ENCODE measurements at places on chromosomes 12 and 14.
A peak's percentile ranks its signal among the peaks of the same experiment; 100 is the strongest.

GRCh38 chr12:10194160-10194670 is 15.4 kb downstream of the TMEM52B start:
- no peak for DNase-seq

- DNase-seq, result no peak
Observed at GRCh38 chr12:71400481-71400880, 39.1 kb upstream of the LGR5 start.

DNA sequence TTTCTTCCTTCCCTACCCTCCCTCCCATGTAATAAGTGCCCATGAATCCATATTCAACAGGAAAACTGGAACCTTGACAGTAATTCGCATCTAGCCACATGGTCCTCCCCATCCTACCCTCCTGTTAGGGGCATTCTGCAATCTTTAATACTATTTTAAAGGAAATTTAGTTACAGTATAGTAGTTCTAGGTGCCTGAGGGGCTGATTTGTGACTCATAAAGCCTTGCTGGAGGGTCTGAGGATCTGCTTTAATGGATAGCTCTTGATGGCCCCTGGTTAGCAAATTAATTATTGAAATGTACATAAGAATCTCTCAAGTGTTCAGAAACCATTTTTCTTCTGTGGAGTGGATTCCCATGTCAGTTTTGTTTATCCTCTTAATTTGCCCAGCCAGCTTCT is 54.1 kb downstream of the ESRRB start:
- DNase-seq, result no peak

DNA sequence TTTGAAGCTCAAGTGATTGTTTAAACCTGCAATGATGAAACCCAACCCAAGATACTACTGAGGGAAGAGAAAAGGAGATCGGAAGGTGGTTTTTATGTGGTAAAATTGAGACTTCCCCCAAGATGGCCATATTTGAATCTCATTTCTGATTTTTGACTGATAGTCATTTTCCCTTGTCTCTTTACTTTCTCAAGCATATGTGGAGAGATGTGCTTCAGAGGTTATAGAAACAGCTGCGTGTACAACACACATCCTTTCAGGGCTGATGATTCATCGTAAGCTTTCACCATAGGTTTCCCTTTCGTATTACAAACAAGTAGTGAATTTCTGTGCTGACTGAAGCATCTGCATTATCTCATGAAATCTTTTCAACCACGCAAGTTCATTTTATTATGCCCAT is 276.2 kb downstream of the EMP1 start:
- DNase-seq, result no peak

DNA sequence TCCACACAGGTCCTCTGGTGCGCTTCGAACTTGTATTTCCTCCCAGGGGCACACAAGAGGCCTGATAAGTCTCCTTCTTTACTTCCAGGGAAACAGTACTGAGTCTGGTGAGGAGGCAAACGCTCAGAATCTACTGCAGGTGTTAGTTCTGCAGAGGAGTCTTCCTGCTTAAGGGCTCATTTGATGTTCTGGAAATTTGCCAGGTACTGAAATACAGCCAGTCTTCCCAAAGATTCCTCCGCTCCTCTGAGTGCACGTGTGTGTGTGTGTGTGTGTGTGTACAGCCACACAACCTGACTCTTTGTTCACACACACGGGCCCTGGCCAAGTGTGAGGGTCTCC is 92.0 kb downstream of the FBXL14 start:
- peak; percentile 10 for DNase-seq

- no peak for DNase-seq
Observed at GRCh38 chr12:59972905-59973304, 377.1 kb downstream of the SLC16A7 start.

DNA sequence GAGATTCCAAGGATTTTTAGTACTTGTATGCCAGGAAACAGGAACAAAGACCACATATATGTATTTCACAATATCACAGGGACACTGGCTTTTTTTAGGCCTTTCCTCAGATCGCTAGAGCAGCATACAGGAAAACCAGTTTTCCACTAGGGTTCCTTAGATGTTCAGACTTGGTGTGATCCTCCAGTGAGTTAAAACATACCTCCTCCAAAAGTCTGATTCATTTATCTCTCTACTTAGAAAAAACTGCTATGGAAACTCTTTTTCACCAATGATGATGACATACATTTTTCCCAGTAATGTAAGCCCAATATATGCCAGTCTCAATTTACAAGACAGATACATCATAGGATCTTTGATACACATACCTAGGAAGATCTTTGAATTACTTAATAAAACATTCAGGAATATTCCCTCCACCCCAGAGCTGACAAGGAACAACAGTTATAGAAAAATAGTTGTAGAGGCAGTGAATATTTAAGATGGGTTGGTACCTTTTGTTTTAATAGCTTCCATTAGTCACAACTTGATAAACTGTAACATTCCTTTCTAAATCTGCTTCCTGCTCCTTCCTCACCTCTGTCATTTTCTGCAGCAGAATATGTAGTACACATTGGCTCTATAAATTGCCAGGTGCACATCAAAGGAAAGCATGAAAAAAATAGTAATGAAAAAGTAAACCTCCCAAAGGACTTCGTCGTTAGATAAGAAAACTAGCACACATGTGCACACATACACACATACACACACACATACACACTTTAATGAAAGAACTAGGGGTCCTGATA is 27.5 kb downstream of the BCAT1 start:
- no peak for DNase-seq

- no peak for DNase-seq
Observed at GRCh38 chr12:27252934-27253333, 8.8 kb downstream of the STK38L start.

DNA sequence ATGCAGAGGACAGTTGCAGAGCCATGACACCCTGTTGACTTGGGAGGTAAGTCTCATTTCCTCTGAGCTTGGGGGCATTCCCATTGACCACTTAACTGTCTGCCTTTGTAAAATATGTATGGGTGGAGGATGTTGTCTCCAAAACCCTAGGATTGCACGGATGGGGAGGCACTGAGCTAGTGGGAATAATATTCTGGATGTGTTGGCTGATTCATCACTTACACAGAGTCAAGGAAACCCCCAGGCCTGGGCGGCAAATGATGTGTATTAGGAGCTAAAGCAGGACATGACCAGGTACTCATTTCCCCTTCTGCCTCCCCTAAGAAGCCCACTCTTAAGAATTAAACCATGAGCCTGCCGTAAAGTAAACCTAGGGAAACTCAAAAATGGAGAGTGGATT is 319.4 kb downstream of the VRK1 start:
- no peak for DNase-seq

- DNase-seq, result no peak
Observed at GRCh38 chr12:130344529-130344928, 6.8 kb downstream of the PIWIL1 start.

DNA sequence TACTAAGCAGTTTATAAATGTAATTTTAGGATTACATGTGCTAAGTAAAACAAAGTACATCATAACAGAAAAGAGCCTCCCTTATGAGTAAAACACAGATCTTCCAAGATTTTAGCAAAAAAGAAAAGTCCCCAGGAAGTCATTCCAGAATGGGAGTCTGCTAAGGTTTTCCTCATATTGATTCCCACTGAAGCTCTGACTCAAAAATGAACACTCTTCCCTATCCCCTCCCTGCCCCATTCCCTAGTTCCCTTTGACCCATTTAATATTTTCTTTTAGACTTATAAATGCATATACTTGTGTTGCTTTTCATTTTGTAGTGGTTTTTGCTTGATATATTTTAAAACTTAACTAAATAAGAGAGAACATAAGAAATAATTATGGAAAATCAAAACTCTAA is 40.1 kb downstream of the PTGER2 start:
- no peak for DNase-seq

DNA sequence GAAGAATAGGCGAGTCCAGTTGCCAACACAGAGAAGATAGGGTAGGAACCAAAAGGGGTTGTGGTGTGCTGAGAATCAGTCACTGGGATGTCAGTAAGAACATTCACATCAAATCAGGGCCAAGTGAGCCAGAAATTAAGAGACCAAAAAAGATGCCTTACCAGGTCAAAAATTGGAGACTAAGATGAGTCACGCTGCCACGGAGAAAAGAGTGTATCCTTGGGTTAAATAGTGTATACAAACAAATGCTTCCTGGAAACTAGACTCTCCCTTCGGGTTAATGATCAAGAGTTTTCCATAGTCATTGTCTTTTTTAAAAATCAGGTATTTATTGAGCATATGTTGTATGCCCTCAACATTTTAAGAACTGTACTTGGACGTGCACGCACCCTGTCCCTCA is 45.2 kb upstream of the BAZ1A start:
- no peak for DNase-seq

DNA sequence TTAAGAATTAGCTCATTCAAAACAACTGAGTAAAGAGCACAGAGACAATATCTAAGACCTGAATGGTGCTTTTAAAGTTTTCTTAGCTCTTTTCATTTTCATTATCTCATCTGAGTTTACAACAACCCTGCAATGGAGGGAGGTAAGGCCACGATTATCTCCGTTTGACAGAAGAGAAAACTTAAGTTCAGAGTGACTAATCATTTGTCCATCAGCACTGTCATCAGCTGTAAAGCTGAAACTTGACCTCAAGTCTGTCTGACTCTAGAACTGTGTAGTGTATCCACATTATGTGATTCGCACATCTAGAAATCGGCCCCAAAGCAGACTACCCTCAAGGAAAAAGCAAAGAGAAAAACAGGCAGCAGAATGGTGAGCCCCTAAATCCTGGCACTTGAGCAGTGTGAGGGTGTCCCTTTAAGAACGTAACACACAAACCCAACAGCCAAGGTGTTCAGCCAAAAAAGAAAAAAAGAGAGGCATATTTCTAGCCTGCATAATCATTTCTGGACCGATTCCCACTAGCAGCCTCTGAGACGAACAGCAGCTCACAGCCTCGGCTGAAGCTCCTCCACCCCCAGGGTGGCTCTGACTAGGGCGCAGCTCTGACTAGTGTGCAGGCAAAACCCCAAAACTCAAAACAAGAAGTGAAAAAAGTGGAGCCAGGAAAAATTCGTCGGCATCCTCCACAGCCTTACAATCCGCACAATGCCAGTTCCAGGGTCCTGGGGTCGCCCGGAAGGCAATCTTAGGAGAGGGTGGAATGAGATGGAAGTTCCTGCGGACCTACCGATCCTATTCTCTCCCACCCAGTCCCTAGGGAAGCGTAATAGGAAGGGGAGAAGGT is 1.6 kb downstream of the STXBP6 start:
- no peak for DNase-seq

DNA sequence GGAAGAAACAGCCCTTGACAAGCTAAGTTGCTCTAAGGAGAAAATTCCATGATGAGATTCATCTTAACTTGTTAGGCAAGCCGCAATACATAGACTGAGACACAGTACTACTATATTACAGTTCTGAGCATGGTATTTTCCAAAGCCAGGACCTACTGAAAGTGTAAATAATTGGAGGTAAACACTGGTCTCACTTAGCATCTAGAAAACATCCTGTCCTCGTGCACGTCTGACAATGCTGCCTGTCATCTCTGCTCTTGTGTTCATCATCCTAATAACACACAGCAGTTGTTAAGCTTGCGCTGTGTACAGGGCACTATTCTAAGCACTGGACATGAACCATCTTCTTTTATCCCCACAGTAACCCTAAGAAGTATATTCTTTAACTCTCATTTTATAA is 64.2 kb downstream of the GNG2 start:
- no peak for DNase-seq

DNA sequence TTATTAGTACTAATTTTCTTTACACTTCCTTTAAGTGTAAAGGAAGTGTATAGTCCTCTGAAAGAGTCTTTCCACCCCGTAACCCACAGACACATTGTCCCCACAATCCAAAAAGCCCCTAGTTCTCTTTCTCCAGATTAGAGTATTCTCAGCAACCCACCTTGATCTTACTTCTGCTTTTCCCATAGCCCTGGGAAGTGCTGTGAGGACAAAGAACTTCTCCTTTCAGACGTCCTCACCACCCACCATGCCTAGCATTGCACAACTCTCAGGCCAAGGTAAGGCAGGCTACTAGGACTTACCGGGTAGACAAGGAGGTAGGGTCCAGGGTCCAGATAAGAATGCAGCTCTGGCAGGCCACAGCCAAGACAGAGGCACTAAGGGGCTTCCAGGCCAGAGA is 7.4 kb downstream of the AAAS start:
- no peak for DNase-seq

DNA sequence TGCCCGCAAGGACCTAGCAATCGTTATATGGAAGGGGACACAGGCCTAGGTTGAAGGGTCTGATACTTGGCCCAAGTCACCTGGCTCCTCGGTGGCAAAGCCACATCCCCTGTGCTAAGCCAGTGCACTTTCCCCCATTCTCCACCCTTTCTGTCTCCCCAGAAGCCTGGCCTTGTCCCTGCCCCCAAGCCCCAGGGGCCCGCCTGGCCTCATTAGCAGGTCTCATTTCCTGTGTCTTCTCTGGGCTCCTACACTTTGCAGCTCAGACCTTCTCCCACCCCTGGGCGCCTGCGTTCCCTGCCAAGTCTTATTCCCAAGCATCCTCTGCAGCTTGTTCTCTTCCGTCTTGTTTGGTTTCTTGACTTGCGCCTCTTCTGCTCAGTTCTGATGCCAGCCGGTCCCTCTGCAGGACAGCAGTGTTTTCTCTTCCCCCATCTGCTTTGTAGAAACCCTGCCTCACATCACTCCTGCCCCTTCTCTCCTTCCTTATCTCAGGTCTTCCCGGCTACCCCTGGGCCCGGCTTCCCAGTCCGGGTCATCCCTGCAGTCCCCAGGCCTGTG is 66.7 kb downstream of the SLC24A4 start:
- no peak for DNase-seq

DNA sequence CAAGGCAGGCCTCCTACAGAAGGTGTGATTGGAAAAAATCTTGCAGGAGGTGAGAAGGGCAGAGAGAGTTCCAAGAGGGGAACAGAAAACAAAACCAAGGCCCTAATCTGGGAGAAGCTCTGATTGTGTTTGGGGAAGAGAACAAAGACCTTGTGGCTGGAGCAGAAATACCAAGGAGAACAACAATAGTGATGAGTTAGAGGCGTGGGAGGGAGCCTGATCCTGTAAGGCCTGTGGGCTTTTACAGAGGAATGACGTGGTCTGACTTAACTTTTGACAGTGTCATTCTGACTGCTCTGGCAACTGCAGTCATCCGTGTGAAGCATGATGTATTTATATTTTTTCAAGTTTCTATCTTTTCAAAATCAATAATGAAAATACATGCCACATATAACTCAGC is 200.6 kb downstream of the ANO4 start:
- DNase-seq, result no peak

DNA sequence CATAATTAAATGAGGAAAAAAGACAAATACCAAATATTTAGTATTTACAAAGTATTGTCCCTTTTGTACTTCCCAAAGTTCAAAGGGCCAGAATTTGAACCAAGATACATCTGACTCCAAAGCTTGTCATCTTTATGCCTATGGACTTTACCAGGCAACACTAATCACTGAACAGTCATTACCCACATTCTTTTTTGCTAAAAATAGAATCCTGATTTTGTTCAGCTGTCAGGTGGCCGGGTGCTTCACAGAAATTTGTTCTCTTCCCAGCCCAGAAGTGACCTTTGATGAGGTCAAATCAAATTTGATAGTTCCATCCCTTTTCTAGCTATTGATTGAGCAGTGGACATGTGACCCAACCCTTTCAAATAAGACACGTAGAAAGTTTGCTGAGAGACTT is 121.6 kb downstream of the LLPH start:
- DNase-seq, result no peak

GRCh38 chr12:42385326-42385841 is 59.4 kb downstream of the PPHLN1 start:
- no peak for DNase-seq
